ENCODE measurements at places on chromosomes 13 and 19. TPM values are rescaled to one million over a fixed set of nuclear protein-coding genes. Genes with fewer than 3 reads are reported as not detected.

DNA sequence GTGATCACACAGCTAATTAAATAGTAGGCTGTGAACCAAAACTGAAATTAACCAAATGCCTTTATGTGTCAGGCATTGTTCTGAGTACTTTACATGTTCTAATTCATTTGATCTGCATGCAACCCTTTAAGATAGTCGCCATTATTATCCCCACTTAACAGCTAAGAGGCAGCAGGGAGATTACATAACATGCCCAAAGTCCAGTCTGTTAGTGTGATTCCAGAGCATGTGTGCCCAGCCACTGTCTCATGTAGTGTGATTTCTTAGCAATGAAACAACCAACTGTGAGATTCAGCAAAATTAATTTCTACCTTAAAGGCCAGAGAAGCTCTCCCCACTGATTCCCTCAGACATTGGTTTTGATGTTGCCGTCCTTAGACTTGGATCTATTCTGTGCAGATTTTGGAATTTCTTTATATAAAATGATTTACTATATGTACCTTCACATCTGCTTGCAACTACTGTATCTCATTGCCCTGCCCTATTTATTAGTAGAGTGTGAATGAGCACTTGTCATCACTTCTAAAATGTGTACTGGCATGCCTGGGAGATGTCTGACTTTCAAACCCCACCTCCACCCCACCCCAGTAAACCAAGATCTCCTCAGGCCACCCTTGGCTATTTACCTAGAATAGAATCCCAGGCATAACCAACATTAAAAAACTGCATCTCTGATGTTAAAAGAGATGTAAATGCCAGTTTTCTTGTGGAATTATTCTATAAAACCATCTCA, 41.2 kb downstream of the POLR1D start:
- no peak for DNase-seq

The C13orf42 gene
- 0.16 TPM for total RNA-seq

The LATS2 gene
- total RNA-seq, result 30.7 TPM

DNA sequence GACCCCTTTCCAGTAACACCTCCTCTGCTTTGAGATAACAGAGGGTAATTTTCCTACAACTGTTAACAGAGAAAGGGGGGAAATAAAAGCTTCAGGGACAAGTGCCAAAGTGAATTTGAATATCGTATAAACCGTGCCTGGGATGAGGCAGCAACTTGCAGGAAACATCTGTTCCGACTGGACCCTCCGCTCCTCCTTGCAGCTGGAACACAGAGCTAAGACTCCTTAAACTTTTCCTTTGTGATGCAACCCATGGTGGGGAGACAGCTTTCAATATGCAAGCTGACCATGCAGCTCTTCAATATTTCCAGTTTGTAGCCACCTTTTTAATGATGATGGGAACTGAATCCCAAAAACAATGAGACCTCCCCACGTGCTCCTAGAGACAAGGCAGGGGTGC, 432.6 kb downstream of the ZNF536 start:
- peak; percentile 94 for DNase-seq

- DNase-seq, result no peak
Measured at GRCh38 chr19:48372904-48373303, 8.7 kb downstream of the SYNGR4 start.

- no peak for DNase-seq
Measured at GRCh38 chr19:42629191-42629590, 34.5 kb upstream of the CEACAM8 start.

The MEIS3 gene
- total RNA-seq, result 11.8 TPM

The PROSER3 gene
- total RNA-seq, result 22.2 TPM

All from left lung (tissue), 14 donors.